Body of pancreas (tissue), 4 donors: ENCODE measurements at places on chromosomes 12 and 14. TPM values are rescaled to one million over a fixed set of nuclear protein-coding genes. Genes with fewer than 3 reads are reported as not detected.

TRAF3 gene
- total RNA-seq, result 10.4 TPM

VASH1 gene
- 5.9 TPM for total RNA-seq

DNA sequence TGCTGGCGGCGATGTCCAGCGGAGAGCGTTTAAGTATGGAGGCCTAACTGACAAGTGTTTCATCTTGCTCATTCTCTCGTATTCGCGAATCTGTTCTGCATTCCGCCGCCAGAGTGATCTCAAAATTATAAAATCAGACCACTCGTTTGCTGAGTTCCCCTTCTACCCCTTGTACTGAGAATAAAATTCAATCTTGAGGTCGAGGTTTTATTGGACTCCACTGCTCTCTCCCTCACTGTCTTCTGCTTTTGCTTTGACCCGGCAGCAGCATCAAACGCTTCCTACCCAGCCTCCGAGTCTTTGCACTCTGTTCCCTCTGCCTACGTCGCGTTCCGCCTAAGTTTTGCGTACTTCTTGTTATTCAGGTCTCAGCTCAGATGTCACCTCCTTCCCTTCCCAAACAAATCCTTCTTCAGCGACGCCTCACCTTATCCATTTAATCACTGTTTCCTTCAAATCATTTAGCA lies 462 bp downstream of the KNTC1 start:
- H3K27ac ChIP-seq, result no peak overlapping the region
- no peak for DNase-seq
- H3K36me3 ChIP-seq, result no peaks in the 10 kb centered on the region
- H3K27me3 ChIP-seq, result no peaks in the 10 kb centered on the region

DNA sequence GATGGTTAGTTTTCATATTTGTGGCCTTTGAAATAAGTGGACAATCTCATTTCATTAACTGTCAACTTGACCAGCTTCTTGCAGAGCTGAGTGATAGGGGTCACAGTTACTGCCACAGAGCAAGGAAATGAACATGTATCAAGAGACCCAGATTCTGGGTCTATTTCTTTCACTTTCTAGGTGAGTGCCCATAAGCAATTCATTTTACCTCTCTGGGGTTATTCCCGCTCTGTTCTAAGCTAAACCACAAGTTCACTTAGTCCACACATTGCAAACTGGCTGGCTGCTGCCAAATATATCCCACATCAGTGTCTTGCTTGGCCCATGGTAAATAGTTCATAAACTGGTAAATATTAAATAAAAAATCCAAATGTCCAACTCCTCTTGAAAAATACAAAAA lies 29.9 kb downstream of the GPHB5 start:
- H3K4me3 ChIP-seq, result no peak overlapping the region
- H3K27me3 ChIP-seq, result no peaks in the 10 kb centered on the region
- H3K27ac ChIP-seq, result no peak overlapping the region
- no peak for DNase-seq
- peaks cover 9% of the 10 kb centered on the region for H3K4me1 ChIP-seq

DNA sequence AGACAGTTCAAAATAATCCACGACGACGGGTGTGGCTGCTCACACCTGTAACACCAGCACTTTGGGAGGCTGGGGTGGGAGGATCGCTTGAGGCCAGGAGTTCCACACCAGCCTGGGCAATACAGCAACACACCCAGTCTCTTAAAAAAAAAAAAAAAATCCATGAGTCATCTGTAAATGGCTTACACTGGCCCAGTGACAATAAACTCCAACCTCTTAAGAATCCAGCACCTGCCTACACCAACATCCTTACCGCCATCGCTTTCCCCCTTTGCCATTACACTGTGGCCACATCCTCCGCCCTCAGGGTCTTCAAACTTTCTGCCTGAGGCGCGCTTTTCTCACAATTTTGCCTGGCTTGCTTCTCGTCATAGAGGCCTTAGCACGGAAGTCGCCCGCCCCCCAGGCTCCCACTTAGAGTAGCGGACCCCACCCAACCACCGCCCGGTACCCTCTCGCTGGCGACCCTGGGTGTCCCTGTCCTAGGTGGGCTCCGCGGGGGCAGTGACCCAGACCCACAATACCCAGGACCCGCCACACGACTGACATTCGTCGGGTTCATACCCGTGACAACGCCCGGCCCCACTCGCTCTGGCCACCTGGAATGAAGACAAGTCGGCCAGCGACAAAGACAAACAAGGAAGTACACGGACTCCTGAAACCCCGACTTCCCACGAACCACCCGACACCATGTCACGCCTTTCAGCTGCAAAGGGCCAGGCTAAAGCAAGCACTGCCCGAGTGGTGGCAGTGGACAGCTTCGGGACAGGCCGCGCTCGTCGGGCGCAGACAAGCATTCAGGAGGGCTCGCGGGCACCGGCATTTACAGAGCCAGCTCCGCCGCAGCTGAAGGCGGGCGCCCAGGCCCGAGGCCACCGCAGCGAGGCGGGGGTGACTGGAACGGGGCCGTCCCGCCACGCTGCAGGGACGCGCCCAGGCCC lies 636 bp downstream of the GOLGA3 start:
- DNase-seq, result peak; percentile 55
- H3K27ac ChIP-seq, result peak overlapping the region; percentile 97
- H3K4me1 ChIP-seq, result peaks cover 22% of the 10 kb centered on the region
- H3K27me3 ChIP-seq, result no peaks in the 10 kb centered on the region

DNA sequence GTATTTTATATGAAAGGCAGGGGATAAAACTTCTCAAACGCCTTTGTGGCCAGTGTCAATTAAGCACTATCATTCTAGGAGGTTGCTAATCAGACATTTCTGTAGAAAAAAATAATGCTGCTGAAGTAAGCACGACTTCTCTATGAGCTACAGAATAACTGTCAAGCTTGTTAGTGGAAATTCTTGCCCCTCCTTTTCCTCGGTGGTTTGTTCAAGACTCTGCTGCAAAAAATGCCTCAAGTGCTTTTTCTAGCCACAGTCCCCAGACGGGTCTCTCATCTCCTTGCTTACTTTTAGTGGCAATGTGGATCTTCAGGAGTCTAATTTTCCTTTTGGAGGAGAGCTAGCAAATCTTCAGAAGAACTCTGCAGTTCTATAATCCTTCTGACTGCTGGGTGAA lies 452.0 kb downstream of the FUT8 start:
- no peaks in the 10 kb centered on the region for H3K27me3 ChIP-seq
- H3K27ac ChIP-seq, result no peak overlapping the region
- H3K36me3 ChIP-seq, result no peaks in the 10 kb centered on the region
- peaks cover 12% of the 10 kb centered on the region for H3K4me1 ChIP-seq
- DNase-seq, result no peak

GRCh38 chr14:79920180-79920692 lies 291.1 kb downstream of the DIO2 start:
- H3K4me1 ChIP-seq, result no peaks in the 10 kb centered on the region
- H3K36me3 ChIP-seq, result no peaks in the 10 kb centered on the region
- H3K4me3 ChIP-seq, result no peak overlapping the region

DNA sequence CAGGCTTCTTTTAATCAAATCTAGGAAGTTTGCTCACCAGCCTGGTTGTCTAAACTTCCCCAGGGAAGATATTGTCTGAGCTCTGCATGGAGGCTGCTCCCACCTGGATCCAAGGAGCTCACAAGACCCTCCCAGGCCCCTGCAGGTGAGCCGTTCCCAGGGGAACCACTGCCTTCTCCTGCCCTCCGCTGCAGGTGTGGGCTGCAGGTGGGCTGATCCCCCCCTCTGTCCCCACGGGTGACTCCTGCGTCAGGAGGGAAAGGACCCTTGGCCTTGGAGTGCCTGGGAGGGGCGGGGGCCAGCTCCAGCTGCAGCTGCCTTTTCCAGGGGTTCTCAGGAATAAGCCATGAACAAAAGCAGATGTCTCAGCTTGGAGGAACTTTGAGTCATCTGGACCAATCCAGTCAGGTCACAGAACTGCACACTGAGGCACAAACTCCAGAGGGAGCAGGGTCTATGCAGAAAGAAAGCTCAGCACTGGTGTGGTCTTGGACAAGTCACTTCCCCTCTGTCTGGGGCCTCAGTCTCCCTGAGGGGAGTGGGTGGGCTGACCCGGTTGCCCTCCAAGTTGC lies 246.6 kb upstream of the RTL1 start:
- H3K27me3 ChIP-seq, result no peaks in the 10 kb centered on the region
- H3K27ac ChIP-seq, result no peak overlapping the region
- H3K4me1 ChIP-seq, result no peaks in the 10 kb centered on the region
- no peak for DNase-seq
- H3K36me3 ChIP-seq, result no peaks in the 10 kb centered on the region
- no peak overlapping the region for H3K4me3 ChIP-seq

DNA sequence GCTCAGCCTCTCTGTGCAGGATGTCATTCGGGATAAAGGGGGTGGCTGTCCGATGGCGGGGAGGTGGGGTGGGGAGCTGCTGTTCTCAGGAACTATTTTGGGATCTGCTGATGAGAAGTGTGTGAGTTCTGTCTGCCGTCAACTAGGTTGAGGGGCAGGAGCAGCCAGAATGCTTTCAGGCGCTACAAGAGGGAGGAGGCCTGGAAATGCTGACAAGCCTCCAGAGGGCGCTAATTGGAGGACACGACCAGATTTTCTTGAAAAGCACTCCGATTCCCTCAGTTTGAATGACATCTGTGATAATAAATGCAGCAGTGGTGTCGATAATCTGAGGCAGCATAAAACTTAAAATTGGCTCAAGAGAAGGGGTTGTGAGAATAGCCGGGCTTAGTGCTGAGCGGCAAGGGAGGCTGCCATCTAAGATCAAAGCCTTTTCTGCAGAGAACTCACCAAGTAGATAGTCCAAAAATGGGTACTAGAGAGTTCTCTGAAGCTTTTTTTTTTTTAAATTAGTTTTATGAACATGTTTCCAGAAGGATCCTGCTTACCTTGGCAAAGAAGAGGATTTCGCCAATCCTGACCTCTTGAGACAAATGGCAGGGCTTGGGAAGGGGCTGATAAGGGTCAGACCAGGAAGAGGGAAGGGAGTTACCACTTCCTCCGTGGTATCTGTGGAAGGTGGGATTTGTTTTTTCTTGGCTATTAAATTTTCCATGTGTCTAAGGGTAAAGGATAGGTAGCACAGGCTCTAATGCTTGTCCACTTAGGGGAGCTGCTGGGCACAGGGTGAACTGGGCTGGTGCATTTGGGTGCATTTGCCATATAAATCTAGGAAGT lies 94.4 kb downstream of the CRACR2A start:
- no peak overlapping the region for H3K4me3 ChIP-seq
- H3K27me3 ChIP-seq, result no peaks in the 10 kb centered on the region
- H3K27ac ChIP-seq, result no peak overlapping the region
- peak; percentile 48 for DNase-seq
- peaks cover 3% of the 10 kb centered on the region for H3K4me1 ChIP-seq
